ENCODE measurements at places on chromosomes 5 and 9.

DNA sequence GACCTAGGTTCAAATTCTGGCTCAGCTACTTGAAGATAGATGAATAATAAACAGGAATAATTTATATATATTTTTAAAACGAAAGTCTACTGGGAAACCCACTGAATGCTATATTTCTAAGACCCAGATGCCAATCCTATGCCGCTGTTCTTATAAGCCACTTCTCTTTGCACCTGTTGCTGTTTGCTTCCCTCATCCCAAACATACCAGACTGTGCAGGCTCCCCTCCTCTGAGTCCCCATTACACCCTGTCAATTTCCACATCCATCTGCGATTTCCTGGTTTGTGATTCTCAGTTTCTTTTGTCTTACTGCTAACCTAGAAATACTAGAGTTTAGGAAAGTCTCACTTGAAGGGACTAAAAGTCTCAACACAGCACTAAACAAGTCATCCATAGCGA, 92.8 kb upstream of the CAST start:
- no peak for DNase-seq

GRCh38 chr5:97266576-97266975, 83.5 kb upstream of the RIOK2 start:
- DNase-seq, result peak; percentile 2

- DNase-seq, result no peak
Measured at GRCh38 chr5:143311955-143312354, 91.5 kb downstream of the NR3C1 start.

- no peak for DNase-seq
Measured at GRCh38 chr5:22591461-22591860, 261.7 kb downstream of the CDH12 start.

- DNase-seq, result no peak
Measured at GRCh38 chr5:178136990-178137389, 6.2 kb downstream of the RMND5B start.

- no peak for DNase-seq
Measured at GRCh38 chr5:156850206-156850751, at the start of gene PPP1R2B. TSS of gene PPP1R2B (plus strand) at chr5:156850295. CDS start at chr5:156850563, 268 bp downstream.

GRCh38 chr5:50559955-50560354, 106.5 kb upstream of the PARP8 start:
- no peak for DNase-seq

DNA sequence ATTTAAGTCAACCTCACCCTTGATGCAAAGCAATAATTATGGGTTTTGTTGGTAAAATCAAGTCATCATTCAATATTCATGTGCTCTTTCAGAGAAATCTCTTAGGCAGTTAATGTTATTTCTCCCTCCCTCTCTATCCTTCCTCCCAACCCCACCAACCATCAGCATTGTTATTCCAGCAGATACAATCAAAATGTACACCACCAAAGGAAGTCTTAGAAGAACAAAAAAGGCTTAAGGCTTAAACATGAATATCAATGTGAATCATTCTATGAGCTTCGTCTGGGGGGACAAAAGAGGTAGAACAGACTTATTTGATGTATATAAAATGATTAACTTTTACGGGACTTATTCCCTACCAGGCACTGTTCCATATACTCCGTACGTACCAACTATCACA, 404.4 kb downstream of the ARHGEF28 start:
- DNase-seq, result no peak

- DNase-seq, result no peak
Measured at GRCh38 chr5:150131461-150131860, 24.2 kb downstream of the PDGFRB start.

GRCh38 chr9:68914751-68915150, 99.2 kb downstream of the PRKACG start:
- DNase-seq, result no peak

- DNase-seq, result no peak
Measured at GRCh38 chr9:89750117-89750791, 145.4 kb downstream of the GADD45G start.
